ENCODE measurements at places on chromosomes 2 and 18.

- no peak for DNase-seq
These were observed 62.3 kb downstream of the USP37 start for GRCh38 chr2:218505754-218506371.

DNA sequence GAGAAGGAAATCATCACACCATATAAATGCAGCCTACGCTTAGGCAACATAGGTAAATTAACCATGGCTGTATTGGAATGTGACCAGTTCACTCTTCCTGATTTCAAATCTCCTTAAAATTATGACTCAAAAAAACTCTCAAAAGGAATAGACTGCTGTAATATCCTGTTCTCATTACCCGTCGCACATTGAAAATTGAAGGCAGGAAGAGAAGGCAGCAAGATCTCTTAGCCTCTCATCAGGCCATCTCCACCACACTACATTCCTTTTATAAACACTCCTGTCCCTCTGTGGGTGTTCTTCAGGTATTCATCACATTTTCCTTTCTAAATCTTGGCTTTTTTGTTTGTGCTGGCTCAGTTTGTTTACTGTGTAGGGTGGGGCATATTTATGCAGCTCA lies 83.2 kb downstream of the PPP1R1C start:
- no peak for DNase-seq

DNA sequence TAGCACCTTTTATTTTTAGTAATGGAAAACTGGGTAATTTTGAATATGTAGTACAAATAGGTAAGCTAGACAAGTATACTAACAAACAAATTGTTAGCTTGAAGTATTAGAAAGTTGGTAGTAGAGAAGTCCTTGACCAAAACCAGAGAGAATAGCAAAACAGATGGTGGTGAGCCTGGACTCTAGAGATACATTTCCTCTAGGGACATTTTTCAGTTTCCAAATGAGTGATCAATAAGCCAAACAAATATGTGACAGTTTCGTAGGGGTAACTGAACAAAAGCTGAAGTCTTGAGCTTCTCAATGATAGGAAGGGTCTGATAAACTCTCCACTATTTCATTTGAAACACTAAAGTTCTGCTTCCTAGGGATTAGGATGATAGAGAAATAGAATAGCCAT lies 692.0 kb upstream of the FAM98A start:
- no peak for DNase-seq

DNA sequence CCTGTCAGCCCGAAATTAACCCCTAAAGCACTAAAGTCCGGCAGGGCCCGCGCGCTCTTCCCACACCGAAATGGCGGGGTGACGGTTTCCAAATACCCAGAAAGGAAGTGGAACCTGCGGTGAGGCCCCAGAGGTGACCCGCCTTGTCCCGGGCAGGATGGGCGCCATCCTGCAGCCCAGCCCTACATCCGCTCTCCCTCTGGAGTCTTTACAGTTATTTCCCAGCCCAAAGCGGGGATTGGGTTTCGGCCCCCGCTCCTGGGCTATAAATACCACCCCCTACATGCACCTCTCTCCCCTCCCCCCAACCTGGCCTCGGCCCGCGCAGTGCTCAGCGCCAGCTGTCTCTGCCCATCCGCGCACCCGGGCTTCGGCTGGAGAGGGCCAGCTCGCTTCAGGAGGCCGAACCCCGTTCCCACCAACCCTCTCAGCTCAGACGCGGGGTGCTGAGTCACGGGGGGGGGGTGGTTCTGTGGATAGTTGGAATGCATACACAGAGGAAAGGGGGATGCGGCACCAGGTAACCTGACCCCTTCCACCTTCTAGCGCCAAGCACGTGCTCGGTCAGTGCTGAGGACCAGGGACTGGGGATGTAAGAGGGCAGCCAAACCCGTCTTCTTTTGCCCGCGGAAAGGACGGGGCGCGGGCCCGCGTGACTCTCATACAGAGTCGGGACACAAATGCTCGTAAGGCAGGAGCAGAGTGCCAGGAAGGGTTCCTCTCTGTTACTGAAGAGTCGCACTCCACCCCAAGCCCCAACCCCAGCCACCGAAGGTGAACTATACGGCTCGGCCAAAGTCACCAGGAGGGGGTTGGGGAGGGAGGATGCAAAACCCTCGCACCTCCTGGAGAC lies at the start of gene TUBA4B:
Gene TUBA4B, plus strand, starts transcription at position 344 of the 853 bp plus-strand sequence. Its CDS starts 165 bp downstream, at position 509.
- no peak for DNase-seq

DNA sequence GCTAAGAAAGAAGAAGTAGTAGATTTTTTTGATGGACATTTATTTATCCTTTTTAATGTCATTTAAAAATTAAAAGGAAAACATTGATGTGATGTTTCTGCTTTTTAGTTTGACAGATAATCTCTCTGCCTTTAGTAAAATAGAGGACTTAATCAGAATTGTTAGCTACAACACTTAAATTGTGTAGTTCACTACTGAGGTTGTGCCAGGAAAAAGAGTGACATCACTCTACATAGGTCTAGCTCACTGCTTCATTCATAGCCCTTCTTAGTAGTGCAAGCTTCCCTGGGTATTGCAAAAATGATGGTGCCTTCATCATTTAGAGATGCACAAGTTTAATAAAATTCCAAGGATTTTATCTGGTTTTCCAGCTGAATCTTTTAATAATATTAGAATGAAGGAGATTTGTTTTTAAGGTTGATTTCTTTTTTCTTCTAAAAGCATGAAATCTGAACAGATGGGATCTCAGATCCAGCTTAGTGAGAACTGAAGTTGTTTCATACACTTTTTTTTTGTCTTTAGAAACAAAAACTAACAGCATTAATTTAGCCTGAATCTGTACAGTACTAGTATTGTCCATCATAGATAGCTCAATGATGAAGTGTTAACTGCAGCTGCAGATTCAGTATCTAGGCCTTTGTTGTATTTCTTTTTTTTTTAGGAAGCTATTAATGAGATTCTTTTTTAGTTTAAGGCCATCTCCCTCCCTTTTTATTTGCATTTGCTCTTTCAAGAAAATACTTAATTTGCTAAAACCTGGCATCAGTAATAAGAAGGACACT lies 20.6 kb upstream of the TMEFF2 start:
- no peak for DNase-seq

- DNase-seq = no peak
These were observed 853.0 kb upstream of the GCFC2 start for GRCh38 chr2:76563730-76564129.

DNA sequence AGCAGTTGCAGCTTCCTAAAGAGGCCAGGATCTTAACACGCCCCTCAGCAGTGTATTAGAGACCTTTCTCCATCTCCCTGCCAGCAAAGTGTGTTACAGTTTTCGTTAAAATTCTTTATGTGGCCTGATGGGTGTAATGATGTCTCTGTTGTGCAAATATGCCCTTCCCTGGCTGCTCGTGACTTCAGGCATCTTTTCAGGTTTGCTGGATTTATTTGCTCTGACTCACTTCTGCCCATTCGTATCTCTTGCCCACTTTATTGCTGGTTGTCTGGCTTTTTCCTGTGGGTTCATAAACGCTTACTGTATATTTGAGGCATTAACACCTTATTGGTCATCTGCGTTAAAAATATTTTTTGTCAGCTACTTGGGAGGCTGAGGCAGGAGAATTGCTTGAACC lies 134.5 kb downstream of the ASB1 start:
- DNase-seq = no peak
